K562 (cell line): ENCODE measurements at places on chromosomes 2 and 18.

DNA sequence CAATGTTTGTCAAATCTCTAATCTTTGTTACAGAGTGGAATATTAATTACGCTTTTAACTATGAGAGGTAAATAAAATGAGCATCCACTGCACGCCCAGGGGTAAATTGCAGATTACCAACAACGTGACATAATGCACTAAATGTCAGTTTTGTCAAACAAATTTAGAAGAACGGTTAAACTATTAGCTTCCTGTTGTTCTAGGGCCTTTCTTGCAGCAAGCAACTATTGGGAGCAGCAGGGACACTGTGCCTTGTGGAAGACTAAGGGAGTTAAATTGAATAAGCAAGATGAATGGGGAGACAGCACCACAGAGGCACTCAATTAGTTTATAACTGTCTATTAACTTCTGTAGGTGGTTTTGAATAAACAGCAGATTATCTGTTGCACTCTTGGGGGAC is 391.0 kb upstream of the RAB12 start:
- DNase-seq, result no peak
- no peaks in the 10 kb centered on the region for H3K4me1 ChIP-seq
- no peaks in the 10 kb centered on the region for H3K27me3 ChIP-seq
- H3K27ac ChIP-seq, result no peak overlapping the region

- DNase-seq, result no peak
- H3K27me3 ChIP-seq, result no peaks in the 10 kb centered on the region
- no peak overlapping the region for H3K4me3 ChIP-seq
- no peaks in the 10 kb centered on the region for H3K4me1 ChIP-seq
- H3K36me3 ChIP-seq, result no peaks in the 10 kb centered on the region
Measured at GRCh38 chr2:2646433-2647051, 315.5 kb upstream of the MYT1L start.

DNA sequence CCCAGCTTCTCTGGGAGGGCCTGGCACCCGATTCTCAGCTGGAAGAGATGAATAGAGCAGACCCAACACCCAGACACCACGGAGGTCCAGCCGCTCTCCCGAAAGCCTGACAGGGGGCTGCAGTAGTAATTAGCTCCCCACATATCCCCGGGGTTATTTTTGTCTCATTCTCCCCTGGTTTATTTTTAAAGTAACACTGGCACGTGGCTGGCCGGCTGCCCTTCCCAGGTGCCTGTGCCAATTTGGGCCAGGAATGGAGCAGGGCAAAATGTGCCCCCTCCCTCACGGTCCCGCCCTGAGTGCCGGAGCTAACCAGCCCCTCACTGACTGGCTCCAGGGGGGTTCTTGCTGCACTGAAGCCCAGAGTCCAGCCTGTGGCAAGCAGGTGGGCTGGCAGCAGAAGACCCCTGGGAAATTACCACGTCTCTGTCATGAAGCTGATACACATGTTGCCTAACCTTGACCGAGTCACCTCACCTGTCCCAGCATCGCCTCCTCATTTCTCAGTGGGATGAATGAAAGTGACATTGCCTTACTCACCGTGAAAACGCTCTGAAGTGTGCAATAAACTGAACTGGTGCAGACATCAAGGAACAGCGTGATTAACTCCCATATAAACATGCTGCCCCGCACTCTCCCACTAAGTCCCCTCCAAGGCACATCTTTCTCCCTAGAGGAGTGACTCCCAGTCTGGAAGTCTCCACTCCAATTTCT is 18.4 kb downstream of the KCNK3 start:
- DNase-seq, result no peak
- no peak overlapping the region for H3K4me3 ChIP-seq
- H3K27me3 ChIP-seq, result peaks cover 75% of the 10 kb centered on the region
- H3K4me1 ChIP-seq, result no peaks in the 10 kb centered on the region
- H3K36me3 ChIP-seq, result no peaks in the 10 kb centered on the region
- H3K27ac ChIP-seq, result no peak overlapping the region

GRCh38 chr2:129212299-129212958 is 767.0 kb upstream of the RAB6C start:
- DNase-seq, result no peak
- no peak overlapping the region for H3K27ac ChIP-seq
- H3K4me1 ChIP-seq, result no peaks in the 10 kb centered on the region
- no peak overlapping the region for H3K4me3 ChIP-seq

DNA sequence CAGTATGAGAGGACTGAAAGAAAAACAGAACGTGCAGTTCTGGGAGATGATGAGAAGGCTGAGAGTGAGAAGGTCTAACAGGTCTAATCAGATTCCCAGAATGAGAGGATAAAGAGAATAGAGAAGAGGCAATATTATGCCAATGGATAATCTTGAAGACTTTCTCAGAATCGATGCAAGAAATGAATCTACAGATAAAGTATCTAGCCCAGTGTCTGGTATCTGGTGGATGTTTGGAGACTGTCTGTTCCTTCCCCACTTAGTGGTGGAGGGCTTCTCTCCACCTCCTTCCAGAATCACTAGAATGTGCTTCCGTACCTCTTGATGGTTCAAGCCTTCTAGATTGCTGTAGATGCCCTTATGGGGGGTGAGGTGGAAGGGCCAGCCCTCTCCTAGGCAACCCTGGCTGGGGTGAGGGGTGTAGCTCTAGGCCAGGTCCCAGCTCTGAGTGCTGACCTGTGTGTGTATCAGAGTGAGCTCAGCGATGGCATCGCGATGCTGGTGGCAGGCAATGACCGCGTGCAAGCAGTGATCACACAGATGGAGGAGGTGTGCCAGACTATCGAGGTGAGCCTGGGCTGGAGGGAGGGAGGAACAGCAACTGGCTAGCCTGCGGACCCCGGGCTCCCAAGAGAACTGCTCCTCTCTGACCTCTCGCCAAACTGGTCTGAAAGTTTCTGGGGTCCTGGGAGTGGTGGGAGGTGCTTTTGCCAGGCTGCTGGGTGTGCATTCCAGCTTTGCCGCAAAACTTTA is 3.6 kb downstream of the UCN start:
- H3K4me3 ChIP-seq, result no peak overlapping the region
- DNase-seq, result no peak
- no peaks in the 10 kb centered on the region for H3K27me3 ChIP-seq
- no peak overlapping the region for H3K27ac ChIP-seq
